ENCODE measurements at places on chromosomes 12 and 14.

DNA sequence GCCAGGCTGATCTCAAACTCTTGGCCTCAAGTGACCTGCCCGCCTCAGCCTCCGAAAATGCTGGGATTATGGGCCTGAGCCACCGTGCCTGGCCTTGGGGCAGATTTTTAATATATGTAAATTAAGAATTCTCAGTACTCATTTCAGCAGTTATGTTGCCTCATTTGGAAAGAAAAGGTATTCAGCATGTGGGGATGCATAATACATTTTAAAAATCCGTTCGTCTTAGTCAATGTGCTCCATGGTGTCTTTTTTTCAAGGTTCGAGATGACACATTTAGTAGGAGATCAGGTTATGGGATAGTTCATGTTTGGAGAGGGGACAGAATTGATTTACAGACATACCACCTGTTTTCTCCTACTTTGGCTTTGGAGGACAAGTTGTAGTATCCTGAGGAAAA lies 10.2 kb downstream of the SYNE2 start:
- DNase-seq, result no peak

GRCh38 chr14:92492258-92492657 lies 21.3 kb upstream of the RIN3 start:
- no peak for DNase-seq

DNA sequence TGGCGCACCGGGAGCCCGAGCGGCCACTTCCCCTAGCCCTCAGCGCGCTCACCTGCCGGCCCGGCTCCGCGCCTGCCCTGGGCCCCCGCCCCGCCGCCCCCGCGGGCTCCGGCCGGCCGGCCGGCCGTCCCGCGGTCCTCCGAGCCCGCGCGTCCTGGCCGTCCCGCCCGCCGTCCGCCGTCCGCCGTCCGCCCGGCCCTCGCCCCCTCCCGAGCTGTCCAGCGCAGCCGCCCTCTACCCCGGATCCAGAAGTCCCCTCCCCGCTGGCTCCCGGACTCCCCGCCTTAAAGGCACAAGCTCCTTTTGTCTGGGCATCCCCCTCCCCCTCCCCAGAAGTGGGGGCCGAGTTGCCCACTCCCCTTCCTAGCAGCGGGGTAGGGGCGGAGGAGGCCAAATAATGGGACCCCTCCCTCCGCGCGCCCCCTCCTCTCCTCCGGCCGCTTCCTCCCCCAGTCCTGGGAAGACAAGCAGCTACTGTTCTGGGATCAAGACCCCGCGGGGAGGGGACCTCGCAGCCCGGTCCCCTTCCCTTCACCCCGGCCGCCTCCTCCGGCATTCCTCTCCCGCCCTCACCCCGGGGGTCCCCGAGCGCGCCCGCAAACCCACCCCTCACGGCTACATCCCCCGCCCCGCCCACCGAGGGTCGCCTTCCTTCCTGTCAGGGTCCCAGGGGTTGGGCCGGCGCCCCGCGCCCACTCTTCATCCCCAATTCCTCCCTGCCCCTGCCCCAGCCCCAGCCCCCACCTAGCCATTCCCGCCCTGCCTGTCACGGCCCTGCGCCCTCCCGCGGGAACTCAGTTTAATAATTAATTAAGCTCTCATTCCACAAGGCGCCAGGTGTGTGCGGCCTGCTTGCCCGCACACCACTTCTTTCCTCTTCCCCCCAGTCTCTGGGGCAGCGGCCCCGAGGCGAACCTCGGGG lies at the start of gene ADCY6:
Gene ADCY6 (minus strand): TSS at position 236 of the 922 bp plus-strand sequence. CDS start 5,655 bp downstream, outside the sequence.
- no peak for DNase-seq

GRCh38 chr14:64815257-64815656 lies 64.5 kb downstream of the SPTB start:
- DNase-seq, result no peak

DNA sequence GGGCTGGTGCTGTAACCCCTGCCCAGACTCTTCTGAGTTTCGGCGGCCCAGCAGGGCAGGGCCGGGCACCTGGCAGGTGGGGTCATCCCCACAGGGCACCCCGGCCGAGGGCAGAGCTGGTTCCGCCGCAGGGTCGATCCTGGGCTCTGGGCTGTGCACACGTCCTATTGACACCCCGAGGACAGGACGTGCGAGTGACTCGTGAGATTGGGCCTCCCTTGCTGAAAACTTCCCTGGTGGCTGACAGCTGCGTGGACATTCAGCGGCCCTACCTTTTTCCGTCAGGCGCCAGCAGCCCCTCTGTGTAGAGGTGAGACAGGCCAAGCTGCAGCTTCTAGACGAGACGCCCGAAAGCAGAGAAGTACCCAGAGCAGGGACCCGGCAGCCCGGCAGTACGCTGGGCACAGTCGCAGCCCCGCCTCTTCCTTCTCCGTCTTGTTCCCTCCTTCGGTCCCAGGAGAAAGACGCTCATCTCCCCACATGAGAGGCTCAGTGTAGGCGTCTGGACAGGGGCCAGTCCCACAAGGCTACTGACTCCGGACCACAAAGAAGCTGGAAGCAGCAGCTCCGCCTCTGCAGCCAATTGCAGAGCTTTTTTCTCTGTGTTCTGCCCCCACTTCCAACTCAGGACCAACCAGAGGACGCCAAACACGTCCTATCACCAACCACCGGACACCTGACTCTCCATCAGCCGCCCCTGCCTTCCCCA lies at the start of gene LRCOL1:
Gene LRCOL1 (minus strand): TSS at position 532 of the 709 bp plus-strand sequence. CDS start 4,331 bp downstream, outside the sequence.
- DNase-seq, result no peak

DNA sequence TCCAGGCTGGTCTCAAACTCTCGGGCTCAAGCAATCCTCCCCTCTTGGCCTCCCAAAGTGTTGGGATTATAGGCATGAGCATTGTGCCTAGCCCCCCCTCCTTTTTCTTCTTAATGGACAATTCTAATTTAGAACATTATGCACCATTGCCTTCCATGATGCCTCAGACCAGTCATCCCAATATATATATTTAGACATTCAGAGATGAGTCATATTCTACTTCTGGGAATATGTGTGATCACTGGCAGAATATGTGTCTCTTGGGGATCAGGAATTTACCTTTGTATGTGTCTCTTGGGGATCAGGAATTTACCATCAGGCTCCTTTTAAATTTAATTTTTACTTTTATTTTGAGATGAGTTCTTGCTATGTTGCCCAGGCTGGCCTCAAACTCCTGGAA lies 7.5 kb upstream of the CCDC177 start:
- no peak for DNase-seq

- DNase-seq, result no peak
These were observed 176.5 kb downstream of the CEP128 start for GRCh38 chr14:80764921-80765507.

DNA sequence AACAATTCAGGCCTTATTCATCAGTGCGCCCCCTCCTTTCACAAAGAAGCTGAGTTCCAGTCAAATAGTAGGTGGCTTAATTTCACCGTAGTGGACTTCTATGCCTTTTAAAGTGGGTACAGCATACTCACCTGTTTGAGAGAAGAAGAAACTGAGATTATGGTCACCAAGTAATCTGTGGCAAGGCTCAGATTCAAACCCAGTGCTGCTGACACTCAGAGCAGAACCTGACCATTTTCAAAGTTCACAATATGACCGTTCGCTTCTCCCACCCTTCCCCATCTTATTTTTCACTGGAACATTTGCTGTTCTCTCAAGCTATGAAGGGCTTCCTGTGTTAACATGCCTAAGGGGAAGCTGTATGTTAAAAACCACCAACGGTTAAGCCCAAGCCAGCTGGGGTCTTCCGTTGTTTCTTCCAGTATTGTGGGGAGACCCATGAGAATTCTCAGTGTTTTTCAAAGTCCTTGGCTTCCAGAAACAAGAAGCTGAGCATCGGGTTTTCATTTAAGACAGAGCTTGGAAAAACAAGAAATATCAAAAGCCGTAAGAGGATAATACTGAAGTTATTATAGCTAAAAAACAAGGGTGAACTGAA lies 6.1 kb upstream of the PSMA6 start:
- no peak for DNase-seq

DNA sequence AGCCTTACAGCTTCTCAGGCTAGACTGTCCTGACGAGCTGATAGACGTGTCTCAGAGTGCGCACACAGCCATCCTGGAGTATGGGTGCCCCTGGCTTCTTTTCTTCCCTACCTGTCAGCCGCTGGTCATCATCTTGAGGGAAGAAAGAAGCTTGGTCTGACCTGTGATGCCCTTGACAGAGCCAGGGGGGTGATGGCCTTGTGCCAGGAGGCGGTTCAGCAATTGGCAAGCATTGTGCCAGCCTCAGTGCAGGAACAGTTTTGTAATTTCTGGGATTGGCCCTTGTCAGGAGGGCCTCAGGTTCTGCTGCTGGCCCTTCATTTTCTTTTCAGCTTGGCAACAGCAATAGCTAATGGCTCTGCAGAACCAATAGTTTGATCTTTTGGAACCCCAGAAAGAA lies 80.1 kb downstream of the ADCK1 start:
- DNase-seq, result no peak

- DNase-seq, result no peak
These were observed 1.4 kb downstream of the IFFO1 start for GRCh38 chr12:6554168-6555017.

DNA sequence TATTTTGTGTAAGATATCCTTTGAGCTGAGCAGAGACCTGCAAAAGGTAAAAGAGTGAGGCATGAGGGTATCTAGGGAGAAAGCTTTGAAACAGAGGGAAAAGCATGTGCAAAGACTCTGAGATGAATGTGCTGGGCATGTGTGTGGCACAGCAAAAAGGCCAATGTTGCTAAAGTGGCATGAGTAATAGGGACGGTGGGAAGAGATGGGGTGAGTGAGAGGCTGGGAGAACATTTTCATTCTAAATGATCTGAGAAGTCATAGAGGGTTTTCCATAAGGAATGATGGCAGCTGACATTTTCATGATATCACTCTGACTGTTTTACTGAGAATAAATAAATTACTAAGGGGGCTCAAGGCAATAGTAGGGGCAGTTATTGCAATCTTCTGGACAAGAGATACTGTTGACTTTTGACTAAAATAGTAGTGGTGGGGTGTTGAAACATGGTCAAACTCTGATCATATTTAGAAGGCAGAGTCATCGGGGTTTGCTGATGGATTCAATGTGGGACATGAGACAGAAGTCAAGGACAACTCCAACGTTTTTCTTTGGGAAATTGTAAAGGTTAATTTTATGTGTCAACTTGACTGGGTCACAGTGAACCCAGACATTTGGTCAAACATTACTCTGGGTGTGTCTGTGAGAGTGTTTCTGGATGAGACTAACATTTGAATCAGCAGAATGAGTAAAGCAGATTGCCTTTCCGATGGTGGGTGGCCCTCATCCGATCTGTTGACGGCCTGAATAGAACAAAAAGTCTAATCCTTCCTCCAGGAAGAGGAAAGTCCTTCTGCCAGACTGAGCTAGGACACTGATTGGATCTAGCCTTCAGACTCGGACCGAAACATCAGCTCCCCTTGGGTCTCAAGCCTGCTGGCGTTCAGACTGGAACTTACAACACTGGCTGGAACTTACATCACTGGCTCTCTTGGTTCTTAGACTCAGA lies 193.9 kb upstream of the PLXNC1 start:
- DNase-seq, result no peak

DNA sequence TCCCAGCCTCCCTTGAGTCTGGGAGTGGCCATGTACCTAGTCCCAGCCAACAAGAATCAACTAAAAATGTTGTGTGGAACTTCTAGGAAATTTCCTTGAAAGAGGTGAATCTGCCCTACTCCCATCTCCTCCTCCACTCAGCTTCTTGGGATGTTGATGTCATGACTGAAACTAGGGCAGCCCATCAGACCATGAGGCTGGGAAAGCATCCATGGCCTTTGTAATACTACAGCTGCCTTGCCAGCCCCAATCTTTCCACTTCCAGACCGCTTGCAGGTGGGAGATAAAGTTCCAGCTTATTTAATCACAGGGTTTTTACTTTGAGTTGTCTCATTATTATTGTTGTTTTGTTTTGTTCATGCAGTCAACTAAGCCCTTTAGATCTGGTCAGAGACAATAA lies 170.3 kb upstream of the LMNTD1 start:
- DNase-seq, result no peak

- no peak for DNase-seq
These were observed 951 bp downstream of the NR1H4 start for GRCh38 chr12:100474617-100475016.

DNA sequence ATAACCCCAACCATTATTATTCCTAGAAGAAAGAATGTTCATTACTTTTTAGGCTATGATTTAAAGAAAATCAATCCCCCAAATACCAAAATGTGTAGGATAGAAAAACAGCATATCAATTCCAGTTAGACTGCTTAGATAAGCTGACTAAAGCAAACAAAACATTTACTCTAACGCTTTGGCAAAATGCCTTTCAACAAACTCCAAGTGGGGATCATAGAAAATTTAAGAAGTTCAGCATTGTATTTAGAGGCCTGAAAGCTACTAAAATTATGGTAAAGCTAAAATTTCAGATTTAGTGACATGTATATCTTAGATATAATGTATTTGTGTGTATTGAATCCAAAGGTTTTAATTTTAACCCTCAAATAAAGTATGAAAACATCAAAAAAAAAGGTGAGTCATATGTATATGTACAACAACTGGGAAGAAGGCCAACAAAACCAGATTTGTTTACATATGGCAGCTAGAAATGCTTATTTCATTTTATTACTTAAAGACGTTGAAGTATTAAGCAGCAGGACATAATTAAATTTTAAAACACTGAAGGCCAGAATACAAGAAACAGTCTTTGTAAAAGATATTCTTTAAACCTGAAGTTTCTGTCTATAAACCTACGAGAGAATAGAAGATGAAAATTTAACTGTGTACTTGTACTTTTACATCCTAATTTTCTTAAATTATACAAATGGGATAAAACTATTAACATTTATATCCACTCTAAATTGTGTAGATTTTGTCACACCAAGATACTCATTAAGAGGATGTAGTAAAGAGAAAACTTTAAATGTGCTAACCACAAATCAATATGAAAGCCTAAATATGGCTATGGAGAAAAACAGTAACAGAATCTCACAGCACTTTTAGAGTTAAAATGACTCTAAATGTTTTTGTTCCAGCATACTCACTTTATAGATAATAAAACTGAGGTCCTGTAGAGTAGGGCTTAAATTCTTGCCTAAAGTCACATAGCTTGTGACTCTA lies 71.4 kb downstream of the SLC41A2 start:
- no peak for DNase-seq

DNA sequence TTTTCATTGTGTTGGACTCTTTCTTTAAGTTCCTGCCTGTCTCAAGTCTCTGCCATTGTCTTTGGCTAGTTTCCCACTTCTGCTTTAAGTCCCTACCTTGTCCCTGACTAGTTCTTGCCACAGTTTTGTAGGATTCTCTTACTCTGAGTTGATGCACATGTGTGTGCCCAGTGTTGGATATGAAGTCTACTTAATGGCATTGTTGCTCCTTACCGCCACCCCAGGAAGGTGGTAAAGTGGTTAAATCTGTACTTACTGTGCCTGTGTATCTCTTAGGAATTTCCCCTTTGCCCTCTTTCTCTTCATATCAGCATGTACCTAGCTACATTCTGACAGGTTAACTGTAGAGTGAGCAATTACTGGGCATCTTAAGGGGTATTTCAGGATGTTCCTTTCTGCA lies 227.1 kb downstream of the NUBPL start:
- no peak for DNase-seq
